Smooth muscle cell of bladder (primary cell): ENCODE measurements at places on chromosomes 5 and 9. TPM values are rescaled to one million over a fixed set of nuclear protein-coding genes. Genes with fewer than 3 reads are reported as not detected.

Gene RANBP3L
- 0.09 TPM in 1 of 2 replicates, not detected in the other for total RNA-seq

Gene TCF7
- 0.28 and 0.55 TPM in 2 replicates for total RNA-seq

Gene INSL4
- total RNA-seq, result not detected in 2 replicates

Gene SLCO4C1
- not detected in 2 replicates for total RNA-seq

Gene NEUROG1
- not detected in 2 replicates for total RNA-seq

Gene PCDHB16
- total RNA-seq, result 0.18 and 0.85 TPM in 2 replicates

Gene LRRC19
- total RNA-seq, result not detected in 2 replicates

Gene ITGA1
- total RNA-seq, result 32.2 and 40.2 TPM in 2 replicates

Gene CFAP157
- under 0.01 and 0.09 TPM in 2 replicates for total RNA-seq

Gene XPA
- total RNA-seq, result 6.6 and 7.5 TPM in 2 replicates

Gene SPINK7
- total RNA-seq, result not detected in 2 replicates

Gene MELK
- 5.0 and 6.0 TPM in 2 replicates for total RNA-seq
